ENCODE measurements at places on chromosomes 16 and 17.

- no peak for DNase-seq
Observed at GRCh38 chr16:85750827-85751697, at the start of gene C16orf74. C16orf74 (minus strand) TSS chr16:85751096; CDS start chr16:85735217, 15,879 bp downstream.

DNA sequence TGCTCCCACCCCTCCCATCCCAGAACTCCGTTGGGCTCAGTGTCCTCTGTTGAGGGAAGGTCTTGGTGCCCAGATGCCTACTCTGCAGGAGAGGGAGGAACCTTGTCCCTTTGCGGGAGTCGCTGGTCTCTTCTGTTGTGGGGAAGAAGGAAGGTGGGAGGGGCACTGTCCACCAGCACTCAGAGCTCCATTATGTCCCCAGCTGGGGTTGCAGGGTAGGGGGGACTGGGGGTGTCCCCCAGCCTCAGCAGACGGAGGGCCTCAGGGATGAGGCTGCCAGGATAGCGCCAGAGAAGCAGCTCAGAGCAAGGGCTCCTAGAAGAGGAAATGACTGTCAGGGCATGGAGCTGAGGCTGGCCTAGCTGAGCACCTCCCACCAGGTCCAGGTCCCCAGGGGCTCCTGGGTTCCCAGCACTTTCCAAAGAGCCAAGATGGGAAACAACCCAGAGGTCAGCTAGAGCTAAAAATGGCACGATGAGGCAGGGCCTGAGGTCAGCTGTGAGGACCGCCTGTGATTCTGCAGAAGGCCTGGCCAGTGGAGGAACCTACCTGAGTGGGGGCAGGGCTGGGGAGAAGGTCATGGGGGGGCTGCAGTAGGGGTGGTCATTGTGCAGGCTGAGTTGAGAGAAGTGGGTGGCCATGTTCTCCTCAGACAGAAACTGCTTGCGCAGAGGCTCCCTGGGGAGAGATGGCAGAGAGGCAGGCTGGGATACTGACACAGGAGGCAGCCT lies 893 bp downstream of the HCFC1R1 start:
- no peak for DNase-seq

GRCh38 chr17:17557796-17558195 lies 33.7 kb downstream of the PEMT start:
- no peak for DNase-seq

DNA sequence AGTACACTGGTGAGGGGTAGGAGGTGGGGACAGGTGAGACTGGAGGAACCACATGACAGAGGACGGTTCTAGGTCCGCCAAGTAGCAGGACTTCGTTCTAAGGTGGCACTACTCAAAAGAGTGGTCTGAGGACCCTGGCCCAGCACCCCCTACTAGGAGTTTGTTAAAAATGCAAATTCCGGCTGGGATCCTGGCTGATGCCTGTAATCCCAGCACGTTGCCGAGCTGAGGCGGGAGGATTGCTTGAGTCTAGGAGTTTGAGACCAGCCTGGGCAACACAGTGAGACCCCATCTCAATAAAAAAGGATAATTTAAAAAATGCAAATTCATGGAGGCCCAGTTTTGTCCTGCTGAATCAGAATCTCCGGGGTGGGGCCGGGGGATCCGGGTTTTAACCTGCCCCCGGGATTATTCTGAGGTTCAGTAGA lies 59.1 kb downstream of the WSB1 start:
- no peak for DNase-seq

DNA sequence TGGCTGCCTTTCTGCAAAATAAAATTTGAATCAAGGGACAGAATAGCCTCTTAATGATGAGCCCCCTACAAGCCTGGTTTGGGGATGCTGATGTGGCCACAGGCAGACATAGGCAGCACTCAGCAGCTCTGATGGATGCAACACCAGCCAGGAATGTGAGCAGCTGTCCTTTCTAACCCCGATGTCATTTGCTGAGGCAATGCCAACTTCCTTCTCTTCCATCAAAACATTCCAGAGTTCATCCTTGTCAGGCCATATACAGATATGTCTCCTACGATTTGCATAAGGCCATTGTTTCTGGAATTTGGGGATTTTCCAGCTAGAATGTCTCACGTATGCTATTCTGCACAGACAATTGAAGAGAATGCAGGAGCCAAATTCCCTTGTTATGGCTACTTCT lies 52.1 kb upstream of the MYOCD start:
- DNase-seq, result no peak

DNA sequence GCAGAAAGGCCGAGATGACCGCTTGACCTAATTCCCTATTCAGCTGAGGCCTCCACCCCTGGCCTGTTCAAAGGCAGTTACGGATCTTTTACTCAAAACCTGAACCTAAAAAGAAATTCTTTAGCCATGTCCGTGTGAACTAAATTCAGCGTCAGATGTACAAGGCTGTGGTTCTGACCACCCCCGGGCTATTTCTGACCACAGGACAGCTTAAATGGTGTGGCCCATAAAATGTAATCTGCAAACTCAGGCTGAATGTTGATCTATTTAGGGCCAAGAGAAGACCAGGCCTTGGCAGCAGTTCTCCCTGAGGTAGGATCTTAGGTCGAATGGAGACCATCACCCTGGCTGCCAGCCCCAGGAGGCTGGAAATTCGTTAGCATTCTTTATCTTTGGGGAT lies 485.5 kb downstream of the WWOX start:
- DNase-seq, result no peak

DNA sequence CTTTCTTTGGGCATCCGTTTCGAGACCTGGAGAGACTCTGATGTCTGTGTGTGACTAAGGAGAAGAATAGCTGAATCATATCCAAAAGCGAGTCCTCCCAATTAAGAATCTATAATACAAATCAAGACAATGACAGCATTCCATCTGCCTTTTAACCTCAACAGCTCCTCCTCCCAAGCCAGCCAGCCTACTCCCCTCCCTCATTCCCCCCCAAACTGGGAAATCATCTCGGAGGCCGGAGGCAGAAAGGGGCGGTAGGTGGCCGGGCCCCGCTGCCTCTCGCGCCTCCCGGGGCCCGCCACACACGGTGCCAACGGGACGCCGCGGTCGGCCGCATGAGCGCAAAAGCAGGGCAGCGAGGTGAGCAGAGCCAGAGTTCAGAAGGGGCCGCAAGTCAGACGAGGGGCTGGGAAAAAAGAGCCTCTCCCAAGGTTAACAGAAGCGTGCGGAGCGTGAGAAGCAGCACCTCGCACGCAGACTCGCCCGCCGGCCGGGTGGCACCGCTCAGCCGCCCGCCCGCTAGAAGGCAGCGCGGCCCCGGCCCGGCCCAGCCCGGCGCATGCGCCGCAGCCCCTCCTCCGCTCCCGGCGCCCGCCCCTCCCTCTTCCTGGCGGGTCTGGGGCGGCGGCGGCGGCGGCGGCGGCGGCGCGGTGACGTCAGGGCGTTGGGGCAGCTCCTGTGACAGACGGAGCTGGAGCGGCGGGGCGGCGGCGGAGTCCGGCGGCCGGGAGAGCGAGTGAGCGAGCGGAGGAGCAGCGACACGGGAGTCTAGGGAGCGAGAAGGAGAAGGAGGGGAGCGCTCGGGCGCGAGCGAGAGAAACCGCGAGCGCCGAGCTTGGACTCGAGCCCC lies at the start of gene PAFAH1B1:
Gene PAFAH1B1 (plus strand): TSS at position 684 of the 850 bp plus-strand sequence. CDS start 44,635 bp downstream, outside the sequence.
- peak; percentile 94 for DNase-seq

DNA sequence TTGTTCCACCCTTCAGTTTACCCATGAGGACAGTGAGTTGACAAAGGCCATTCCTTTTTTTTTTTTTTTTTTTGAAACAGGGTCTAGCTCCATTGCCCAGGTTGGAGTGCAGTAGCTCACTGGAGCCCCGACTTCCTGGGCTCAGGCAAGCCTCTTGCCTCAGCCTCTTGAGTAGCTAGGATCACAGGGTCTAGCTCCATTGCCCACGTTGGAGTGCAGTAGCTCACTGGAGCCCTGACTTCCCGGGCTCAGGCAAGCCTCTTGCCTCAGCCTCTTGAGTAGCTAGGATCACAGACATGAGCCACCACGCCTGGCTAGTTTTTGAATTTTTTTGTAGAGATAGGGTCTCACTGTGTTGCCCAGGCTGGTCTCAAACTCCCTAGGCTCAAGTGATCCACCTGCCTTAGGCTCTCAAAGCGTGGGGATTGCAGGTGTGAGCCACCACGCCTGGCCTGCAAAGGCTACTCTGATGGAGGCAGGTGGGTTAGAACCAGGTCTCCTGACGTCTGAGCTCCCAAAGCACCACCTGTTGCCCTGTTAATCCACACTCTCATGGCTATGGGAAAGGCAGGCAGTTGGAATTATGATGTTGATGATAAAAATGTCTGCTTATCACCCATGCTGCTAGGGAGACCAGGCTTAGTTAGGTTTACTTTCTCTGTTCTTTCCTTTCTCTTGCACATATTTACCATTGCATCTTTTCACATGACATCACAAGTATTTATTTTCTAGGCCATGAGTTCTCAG lies 65.2 kb downstream of the KSR1 start:
- no peak for DNase-seq

DNA sequence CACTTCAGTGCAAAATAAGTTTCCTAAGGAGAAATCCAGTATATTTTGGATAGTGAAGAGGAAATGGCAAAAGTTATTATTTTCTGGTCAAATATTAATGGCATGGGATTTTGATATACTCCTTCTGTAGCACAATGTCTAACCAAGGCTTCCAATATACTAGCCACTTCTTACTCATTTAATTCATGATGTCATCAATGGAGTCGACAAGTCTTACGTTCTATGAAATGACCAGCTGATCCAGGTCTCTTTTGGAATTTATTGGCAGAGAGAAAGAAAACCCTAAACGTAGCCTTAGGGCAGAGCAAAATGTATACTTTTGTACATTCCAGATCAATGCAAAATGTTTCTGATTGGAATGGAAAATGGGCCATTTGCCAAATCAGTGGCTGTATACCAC lies 8.3 kb upstream of the ABCA10 start:
- no peak for DNase-seq

DNA sequence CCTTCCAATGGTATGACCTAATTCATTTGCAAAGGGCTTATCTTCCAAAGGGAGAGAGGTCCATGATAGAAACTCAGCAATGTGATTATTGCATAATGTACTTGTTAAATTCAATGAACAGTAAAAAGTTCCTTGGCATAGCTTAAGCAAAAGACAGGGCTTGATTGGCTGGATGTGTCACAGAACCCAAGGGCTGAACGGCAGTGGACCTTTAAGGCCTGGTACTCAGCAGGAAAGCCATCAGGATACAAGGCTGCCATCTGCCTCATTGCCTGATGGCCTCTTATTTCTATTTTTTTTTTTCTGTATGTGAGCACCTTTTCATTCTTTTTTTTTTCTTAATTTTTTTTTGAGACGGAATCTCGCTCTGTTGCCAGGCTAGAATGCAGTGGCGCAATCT lies 208.9 kb upstream of the WSCD1 start:
- DNase-seq, result no peak

DNA sequence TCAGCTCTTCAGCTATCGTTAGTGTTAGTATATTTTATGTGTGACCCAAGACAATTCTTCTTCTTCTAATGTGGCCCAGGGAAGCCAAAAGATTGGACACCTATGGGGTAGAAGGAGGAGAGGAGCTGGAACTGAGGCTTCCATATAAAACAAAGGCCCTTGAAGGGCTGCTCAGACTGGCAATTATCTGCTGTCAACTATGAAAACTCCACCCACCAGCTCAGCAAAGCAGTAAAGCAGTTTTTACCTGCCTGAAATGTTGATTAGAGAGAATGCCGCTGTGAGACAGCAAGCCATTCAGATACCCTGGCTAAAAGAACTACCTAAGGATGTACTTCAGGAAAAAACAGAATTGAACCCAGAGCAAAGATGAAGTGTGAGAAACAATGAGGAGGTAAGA lies 45.9 kb upstream of the GNAO1 start:
- no peak for DNase-seq

DNA sequence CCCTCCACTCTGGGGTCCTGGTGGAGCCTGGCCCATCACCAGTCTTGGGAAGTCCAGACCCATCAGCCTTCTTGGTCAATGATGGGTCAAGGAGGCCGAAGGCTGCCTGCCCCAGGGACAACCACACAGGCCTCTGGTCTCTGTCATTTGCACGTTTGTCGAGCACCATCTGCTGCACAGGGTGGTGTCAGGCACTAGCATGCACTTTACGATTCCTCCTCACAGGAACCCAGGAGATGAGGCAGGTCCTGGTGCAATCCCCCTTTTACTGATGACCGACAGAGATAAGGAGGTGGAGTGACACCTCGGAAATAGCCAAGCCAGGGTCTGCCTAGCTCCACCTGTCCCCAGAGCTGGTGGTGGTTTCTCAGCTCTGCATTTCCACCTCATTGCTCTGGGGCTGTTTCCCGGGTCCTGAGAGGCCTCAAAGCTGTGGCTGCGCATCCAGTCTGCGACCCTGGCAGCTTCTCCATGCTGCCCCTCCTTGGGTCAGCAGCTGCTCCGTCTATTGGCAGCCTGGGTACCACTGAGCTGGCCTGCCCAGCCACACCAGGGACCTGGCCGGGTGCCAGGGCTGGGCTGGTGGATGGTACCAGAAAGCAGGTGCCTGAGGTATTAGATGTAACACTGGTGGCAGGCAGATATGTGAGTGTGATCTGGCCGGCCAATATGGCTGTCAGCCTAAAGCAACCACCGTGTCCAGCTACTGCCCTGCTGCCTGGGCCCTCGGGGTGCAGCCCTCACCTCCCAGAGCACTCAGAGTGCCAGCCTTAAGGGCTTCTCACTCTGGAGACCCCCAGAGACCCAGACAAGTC lies 10.0 kb downstream of the MMP15 start:
- no peak for DNase-seq

DNA sequence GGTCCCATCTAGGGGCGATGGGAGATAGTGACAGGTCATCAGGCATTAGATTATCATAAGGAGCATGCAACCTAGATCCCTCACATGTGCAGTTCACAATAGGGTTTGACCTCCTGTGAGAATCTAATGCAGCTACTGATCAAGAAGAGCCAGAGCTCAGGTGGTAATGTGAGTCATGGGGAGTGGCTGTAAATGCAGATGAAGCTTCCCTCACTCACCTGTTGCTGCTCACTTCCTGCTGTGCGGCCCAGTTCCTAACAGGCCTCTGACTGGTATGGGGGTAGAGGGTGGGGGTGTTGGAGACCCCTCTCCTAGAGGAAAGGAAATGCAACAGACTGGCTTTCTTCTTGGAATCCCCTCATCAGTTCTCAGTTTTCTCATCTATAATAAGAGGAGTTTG lies 131.4 kb downstream of the CA10 start:
- DNase-seq, result no peak

GRCh38 chr17:46136820-46137219 lies 56.4 kb downstream of the KANSL1 start:
- DNase-seq, result no peak

DNA sequence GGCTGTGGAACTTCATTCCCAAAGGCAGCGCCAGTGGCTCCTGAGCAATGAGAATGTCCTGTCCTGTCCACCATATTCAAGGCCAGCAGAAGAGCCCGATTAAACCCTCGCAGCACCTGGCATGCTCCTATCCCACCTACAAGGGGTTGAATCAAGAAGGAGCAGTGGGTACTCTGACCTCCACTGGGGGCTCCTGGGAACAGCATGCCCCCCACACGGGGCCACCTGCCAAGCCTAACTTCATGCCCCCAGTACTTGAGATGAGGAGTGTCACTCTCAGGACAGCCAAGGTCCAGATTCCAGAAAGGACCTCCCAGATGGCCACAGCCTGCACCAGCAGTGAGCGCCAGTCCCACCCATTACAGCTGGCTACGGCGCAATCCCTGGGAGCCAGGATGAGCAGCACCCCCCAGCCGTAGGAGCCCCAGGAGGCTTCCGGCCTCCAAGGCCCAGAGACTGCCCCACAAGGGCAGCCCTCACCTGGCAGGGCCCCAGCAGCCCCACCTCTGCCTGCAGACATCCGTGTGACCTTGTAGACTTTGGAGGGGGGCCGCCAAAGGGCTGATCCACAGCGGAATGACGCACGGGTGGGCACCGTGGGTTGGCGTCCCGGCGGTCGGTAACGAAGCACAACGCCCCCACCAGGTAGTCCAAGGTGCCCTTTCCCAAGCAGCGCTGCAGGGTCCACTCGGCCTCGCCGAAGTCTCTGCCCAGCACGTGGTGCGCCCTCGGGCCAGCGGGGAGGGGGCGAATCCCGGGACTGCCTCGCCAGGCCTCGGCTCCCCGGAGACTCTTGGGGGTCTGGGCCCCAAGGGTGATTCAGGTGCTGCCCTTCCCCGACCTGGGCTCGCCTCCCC lies 1.0 kb upstream of the MPDU1 start:
- no peak for DNase-seq
